ENCODE measurements at places on chromosomes 4 and X.

DNA sequence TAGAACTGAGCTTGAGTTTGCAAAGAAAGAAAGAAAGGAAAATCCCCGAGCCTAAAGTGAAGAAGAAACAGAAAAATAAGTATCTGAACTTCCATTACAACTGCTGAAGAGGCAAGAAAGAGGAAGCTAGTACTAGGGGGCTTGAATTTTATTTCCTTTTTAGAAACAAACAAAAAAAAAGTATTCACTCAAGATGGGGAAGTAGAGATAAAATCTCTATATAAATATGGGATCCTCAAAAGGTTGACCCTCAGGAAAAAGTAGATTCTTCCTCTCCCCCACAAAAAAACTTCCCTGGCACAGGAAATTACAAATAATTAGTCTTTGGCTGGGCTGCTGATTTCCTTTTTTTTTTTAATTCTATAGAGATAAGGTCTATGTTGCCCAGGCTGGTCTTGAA lies 16.0 kb downstream of the LRBA start:
- DNase-seq: no peak

- no peak for DNase-seq
These were observed 568 bp upstream of the CASP6 start for GRCh38 chr4:109703664-109704361.

GRCh38 chrX:136198010-136198409 lies 50.7 kb downstream of the FHL1 start:
- no peak for DNase-seq

DNA sequence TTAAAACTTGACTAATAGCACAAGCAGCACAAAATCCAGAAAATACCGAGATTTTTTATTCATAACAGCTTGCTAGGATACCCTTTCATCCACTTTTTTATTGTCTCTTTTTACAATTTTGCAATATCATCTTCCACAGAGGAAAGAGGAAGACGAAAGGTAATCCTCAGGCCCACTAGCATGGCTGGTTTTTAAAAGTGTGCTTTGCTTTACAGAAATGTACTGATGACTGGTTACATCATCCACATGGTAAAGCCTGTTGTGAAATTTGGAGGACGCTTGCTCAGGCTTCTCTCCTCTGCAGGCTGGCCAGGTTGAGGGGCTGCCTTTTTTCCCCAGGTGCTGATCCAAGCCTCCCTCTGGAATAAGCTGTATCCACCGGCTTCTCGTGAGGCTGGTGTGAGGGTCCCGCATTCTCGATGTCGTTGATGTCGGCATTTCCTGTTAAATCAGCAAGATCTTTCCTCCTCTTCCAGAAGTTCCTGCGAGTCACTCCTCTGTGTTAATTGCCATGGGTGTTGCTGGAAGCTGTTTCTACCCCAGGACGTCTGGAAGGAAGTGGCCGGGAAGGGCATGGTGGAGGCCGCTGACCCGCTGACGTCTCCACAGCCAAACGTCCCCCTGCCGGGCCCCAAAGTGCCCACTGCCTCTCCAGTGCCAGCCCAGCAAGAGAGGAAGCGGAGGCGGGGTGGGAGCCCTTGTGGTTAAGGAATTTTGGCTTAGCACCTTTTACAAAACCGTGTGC lies 5.8 kb upstream of the DGKQ start:
- DNase-seq: no peak

GRCh38 chr4:55866973-55867574 lies 13.6 kb downstream of the EXOC1 start:
- peak; percentile 58 for DNase-seq

GRCh38 chrX:47637546-47638195 lies 7.9 kb upstream of the CFP start:
- peak; percentile 49 for DNase-seq

Data from activated CD4-positive, alpha-beta T cell treated with anti-CD3 and anti-CD28 coated beads, Interleukin-2, Interleukin-6, amounts not matched to agents 100 ng/mL and 50 ng/mL, durations not matched to agents 16 hours and 8 hours (primary cell).